ENCODE measurements at places on chromosomes 7 and 10.

DNA sequence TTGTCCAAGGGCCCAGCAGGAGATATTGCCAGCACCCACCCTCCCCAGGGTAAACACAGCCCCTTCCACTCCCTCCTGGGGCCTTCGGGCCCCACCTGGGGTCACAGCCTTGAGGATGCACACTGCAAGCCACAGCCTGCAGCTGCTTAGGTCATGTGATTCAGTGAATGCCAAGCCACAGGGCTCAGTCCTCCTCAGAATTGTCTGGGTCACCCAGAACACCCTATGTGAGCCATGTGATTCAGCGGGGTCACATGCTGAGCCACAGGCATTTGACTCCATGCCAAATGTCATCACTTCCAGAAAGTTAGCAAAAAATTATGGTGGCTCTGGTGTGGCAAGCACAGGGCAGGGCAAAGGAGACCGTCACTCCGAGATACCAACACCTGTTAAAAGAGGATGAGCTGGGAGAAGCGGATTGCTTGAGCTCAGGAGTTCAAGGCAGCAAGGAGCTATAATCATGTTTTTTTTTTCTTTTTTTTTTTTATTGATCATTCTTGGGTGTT lies 17.2 kb upstream of the PSAP start:
- peak; percentile 74 for DNase-seq

DNA sequence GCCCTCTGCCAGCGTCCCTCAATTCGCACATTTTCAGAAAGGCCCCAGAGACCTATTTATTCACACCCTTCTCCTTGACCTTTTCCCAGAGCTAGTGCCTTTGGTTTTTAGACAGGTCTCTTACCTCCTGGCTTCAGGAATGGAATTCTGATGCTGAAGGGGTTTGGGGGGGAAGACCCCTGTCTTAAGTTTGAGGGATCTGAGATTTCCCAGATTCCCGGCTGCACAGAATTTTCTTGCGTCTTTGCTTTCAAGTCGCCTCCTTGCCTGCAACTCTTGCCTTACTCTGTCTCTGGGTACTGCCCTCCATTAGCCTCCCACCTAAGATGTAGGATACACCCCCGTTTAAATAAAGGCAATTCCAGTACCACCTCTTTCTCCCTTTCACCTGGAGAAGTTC lies 1.9 kb downstream of the GATA3 start:
- DNase-seq = no peak

GRCh38 chr7:117872561-117873309 lies 506 bp downstream of the CTTNBP2 start:
- DNase-seq = peak; percentile 74

DNA sequence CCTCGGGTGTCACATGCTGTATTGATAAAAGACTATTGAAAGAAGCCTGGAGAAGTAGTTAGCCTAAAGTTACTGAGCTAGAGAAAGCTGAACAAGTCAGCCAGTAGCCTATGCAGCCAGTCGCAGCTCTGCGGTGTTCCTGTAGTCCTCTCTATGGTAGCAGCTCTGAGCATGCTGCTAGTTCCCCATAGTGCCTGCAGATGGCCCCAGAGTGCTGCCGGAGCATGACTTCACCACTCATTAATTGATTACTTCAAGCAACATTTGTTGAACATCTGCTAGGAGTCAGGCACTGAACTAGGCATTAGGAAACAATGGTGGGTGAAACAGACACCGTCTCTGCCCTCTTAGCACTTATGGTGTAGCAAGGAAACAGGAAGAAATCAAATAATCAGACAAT lies 422.7 kb downstream of the SORCS3 start:
- DNase-seq = no peak

Measured in aorta (tissue), 5 donors.